ENCODE measurements at places on chromosomes 6 and 20.

DNA sequence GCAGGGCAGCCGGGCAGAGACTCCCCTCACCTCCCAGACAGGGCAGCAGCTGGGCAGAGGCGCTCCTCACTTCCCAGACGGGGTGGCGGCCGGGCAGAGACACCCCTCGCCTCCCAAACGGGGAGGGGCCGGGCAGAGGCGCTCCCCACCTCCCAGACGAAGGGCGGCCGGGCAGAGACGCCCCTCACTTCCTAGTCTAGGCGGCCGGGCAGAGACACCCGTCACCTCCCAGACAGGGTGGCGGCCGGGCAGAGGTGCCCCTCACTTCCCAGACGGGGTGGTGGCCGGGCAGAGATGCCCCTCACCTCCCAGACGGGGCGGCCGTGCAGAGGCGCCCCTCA, 6.6 kb upstream of the PRIM2 start:
- no peak for DNase-seq

DNA sequence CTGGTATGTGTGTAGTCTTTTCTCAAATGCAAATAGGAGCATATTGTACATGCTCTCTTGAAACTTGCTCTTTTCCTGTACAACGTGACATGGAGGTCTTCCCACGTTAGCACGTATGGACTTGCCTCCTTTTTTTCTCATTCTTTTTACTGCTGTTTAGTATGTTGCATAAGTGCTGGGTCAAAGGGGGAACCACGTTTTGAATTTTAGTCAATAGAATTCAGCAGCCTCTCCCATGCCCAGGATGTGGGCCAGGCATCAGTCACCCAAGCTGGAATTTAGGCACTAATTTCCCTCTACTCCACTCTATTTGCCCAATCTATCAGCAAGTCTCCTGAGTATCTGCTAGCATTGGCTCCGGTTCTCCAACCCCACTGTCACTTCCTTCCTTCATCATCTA, 41.5 kb upstream of the RNF24 start:
- DNase-seq = no peak

DNA sequence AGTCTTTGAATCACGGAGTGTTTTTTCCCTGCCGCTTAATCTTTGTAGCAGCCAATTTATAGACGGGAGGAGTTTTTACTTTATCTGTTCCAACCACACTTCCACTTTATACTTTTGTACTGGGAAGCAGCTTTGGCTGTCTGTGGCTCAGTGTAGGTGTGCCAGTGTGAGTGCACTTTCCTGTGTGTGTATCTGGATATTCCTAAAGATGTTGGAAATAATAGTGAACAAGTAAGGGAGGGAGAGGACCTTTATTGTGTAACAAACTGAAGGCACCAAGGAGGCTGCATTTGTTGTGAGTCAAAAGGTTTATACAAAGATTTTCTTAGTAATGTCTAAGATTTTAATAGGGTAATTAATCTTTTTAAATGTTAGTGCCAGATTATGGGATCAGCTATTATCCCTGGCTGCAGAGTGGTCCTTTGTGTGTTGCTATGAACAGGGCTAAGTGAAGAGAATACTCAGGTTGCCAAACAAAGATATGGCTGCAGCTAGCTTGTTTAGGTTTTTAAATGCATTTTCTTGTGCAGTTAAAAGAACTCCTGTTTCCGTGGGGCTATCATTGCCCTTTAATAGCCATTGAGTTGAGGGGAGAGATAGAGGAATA, 226.3 kb downstream of the RNF144B start:
- DNase-seq = no peak

DNA sequence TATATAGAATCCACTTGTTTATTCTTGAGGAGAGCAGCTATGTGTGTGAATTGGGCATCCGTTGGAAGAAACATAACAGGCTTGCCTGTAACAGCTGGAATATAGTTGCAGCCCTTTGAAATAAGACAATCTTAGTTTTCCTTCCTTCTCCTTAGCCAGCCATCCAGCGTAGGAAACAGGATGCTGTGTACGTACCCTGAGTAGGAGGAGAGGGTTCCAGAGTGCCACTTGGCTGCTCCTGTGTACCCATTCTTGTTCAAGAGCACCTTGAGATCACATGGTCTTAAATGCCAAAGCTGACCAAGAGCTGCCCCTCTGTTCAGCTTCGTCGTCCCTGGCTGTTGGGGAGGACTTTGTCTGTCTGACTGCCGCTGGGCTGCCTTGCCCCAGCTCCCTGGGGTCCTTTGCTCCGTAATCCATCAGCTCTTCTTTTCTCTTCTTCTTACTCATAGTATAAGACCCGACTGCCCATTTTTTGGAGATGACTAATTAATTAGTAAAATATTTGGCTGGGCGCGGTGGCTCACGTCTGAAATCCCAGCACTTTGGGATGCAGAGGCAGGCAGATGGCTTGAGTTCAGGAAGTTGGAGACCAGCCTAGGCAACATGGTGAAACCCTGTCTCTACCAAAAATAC, 49.0 kb downstream of the RREB1 start:
- no peak for DNase-seq

GRCh38 chr6:114053791-114054190, 82.8 kb upstream of the HDAC2 start:
- DNase-seq = no peak

- DNase-seq = no peak
Observed at GRCh38 chr6:128690063-128690462, 169.7 kb upstream of the PTPRK start.

DNA sequence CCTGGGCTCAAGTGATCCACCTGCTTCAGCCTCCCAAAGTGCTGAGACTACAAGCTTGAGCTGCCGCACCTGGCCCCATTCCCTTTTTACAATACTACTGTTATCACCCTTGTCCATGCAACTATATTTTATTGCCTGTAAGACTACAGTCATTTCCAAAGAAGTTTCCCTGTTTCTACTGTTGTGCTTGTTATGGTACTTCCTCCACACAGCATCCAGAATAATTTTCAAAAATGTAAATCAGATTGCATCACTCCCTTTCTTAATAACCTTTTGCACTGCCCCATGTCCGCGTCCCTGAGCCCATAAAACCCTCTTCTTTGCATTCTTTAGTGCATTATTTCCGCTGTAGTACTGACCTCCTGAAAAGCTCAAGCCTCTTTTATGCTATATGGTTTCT, 128.9 kb upstream of the AKIRIN2 start:
- no peak for DNase-seq

DNA sequence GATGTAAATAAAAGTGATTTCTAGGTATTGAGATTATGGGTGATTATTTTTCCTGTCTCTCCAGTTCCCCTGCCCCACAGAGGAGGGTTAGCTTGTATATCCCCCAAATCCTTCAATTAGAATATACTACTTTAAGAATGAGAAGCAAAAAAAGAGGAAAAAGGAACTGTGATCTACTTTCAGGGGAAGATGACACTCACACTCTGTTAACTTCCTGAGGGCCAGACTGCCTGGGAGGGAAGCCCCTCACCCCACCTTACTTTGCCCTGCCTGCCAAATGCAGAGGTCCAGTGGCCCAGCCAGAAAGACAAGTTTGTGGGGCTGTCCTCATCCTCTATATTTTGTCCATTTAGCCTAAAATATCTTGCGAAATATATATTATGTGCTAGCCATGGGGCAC, 9.2 kb upstream of the LY86 start:
- no peak for DNase-seq

DNA sequence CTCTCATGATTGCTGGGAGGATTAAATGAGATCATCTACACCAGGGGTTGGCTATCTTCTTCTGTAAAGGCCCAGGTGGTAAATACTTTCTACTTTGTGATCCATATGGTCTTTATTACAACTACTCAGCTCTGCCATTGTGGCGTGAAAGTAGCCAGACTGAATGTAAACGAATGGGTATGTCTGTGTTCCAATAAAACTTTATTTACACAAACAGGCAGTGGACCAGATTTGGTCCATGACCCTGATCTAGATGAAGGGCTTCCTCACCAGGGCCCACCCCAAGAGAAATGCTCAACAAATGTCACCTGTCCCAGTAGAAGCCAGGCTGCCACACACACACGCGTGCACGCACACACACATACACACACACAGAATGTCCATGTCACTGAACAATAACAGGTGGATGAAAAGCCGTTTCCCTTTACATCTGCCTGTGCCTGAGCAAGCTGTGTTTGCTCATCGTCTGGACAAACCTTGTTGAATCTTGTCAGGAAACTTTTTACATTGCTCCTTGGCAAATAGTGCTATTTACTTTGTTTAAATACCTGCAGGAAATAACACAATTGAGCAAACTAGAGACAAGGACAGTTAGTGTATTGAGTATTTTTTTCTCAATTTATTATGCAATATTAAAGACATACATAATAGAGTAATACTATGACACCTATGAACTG, 114.3 kb downstream of the EYA2 start:
- no peak for DNase-seq

GRCh38 chr20:34862724-34863123, 9.9 kb downstream of the GGT7 start:
- no peak for DNase-seq

- DNase-seq = no peak
Observed at GRCh38 chr6:45787384-45787783, 228.3 kb downstream of the CLIC5 start.

DNA sequence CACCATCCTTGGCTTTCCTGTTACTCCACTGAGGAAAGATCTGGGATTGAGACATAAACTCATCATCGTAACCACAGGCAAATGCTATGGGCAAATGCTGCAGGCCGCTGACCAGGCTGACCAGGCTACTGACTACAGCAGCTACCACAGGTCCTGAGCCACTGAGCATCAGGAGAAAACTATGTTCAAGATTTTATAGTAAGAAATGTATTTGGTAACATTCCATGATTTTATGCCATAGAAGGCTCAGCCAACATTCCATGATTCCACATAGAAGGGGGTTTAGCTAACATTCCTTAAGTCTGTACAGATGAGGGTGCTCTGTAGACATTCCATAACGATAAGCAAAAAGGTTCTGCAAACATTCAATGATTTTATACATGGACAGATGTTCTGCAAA, 16.1 kb upstream of the B4GALT5 start:
- DNase-seq = no peak

DNA sequence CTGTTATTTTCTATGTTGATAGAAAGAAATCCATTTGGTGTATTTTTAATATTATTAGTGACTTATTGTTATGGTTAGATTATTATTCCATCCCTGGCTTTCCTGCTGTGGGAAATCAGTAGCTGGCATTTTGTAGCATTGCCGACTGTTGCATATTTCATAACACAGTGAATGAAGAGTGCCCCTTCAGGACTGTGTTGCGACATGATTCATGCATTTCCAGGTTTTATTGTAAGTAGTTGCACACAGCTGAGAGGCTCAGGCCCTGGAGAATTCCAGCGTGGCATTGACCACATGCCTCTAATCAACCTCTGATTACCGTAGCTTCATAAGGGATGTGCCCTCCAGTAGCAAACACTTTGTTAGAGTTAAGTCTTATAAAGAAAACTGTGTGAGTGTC, 263.9 kb downstream of the FARS2 start:
- no peak for DNase-seq

GRCh38 chr6:105850261-105851112, 235.6 kb upstream of the PRDM1 start:
- no peak for DNase-seq

- DNase-seq = peak; percentile 68
Observed at GRCh38 chr6:133921249-133921859, 31.7 kb upstream of the TBPL1 start.

- DNase-seq = no peak
Observed at GRCh38 chr6:4801491-4802110, 25.4 kb downstream of the CDYL start.

GRCh38 chr20:62769346-62770071, 26.8 kb upstream of the MRGBP start:
- DNase-seq = no peak

DNA sequence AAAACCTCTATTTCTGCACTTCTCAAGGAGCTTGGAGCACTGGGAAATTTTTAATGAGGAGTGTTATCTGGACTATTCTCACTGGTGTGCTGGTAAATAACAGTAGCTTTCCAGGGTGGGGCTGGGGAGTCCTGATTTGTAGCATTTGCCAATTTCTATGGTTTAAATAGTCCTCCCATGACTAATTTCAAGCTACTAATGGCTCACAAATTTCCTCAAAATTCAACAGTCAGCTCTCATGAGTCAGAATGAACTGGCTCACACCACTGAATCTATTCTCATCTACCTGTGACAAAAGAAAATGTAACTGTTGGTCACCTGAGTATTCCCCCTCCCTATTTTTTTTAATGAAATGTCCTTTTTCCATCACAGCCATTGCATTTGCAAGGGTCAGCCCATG, 449.6 kb downstream of the KIF16B start:
- no peak for DNase-seq

- DNase-seq = no peak
Observed at GRCh38 chr6:15845492-15845891, 182.7 kb upstream of the DTNBP1 start.

GRCh38 chr6:32785781-32786533, 22.6 kb upstream of the HLA-DQB2 start:
- no peak for DNase-seq

GRCh38 chr6:157563611-157564284, 182.8 kb downstream of the ZDHHC14 start:
- no peak for DNase-seq

GRCh38 chr20:10498200-10498599, 63.1 kb downstream of the SLX4IP start:
- DNase-seq = no peak

GRCh38 chr6:7087491-7087979, 20.2 kb upstream of the RREB1 start:
- peak; percentile 23 for DNase-seq

- no peak for DNase-seq
Observed at GRCh38 chr20:45629496-45630100, at the start of gene WFDC10A. TSS of gene WFDC10A (plus strand) at chr20:45629739. CDS start at chr20:45629814, 75 bp downstream.

DNA sequence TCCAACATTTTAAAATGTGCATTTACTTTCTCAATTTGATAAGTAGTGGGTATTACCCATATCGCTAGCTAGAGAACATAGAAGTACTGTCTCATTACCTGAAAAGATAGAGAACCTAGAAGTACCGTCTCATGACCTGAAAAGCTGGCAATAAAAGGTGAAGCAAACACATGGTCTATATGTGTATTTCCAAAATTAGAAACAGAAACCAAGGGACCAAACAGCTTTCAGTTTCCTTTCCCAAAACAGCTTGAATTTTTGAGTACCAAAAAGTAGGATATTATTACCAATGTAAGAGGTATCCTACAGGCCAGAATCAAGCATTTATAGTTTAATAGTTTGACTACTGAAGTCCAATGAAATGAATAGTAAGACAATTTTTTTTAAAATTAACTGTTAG, 77.2 kb downstream of the KIF13A start:
- no peak for DNase-seq

GRCh38 chr6:7725412-7725811, 487 bp upstream of the BMP6 start:
- DNase-seq = no peak

GRCh38 chr6:92922216-92922806, 497.0 kb downstream of the EPHA7 start:
- DNase-seq = no peak

- DNase-seq = no peak
Observed at GRCh38 chr6:159691963-159692287, 1.1 kb downstream of the SOD2 start.

- no peak for DNase-seq
Observed at GRCh38 chr6:16694781-16695578, 66.3 kb downstream of the ATXN1 start.

- no peak for DNase-seq
Observed at GRCh38 chr6:34679552-34680253, 16.9 kb downstream of the ILRUN start.

- DNase-seq = no peak
Observed at GRCh38 chr6:34519971-34520644, 36.0 kb downstream of the SPDEF start.

- DNase-seq = no peak
Observed at GRCh38 chr20:36098364-36098763, 56.2 kb upstream of the EPB41L1 start.
